MG63 (cell line): ENCODE measurements at places on chromosomes 5 and 9.

DNA sequence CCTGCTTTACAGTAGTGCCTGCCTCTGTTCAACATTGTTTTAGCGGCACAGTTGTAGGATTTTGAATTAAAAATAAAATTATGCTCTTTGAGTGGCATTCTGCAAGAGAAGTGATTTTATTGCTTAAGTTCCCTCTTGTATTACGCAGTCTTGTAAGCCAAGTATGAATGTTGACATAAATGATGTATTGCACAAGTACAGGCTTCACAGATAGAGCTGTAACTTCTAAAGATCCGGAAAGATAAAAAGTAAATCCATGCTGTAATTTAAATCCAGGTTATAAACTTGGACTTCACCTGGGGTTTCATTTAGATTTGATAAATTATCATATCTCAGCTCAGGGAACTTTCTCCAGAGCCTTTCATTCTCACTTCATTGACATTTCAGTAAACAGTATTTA lies 1114.7 kb downstream of the PTPRD start:
- DNase-seq = no peak

GRCh38 chr9:38395653-38396370 lies 3.3 kb downstream of the ALDH1B1 start:
- DNase-seq = no peak

DNA sequence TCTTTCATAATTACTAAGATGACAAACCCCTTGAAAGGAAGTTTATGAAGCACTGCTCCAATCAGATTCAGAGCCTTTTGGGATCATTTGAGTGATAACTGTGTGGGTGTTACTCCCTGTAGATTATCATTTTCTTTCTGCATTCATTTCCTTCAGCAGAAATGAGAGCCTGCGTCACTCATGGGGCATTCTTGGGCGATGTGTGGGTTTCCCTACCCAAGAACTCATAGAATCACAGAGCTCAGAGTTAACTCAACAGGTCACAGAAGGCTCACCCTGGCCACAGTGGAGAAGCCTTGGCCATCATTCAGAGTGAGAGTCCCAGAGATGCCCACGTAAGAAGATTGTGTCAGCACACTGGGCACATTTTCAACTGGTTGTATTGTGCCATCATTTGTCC lies 401.9 kb downstream of the TLE4 start:
- no peak for DNase-seq

- no peak for DNase-seq
These were observed 4.7 kb downstream of the ZFAND5 start for GRCh38 chr9:72360324-72360723.

GRCh38 chr9:136784249-136784996 lies 6.7 kb upstream of the TMEM141 start:
- DNase-seq = no peak

- DNase-seq = no peak
These were observed 62.2 kb upstream of the ANXA1 start for GRCh38 chr9:73089304-73089985.

GRCh38 chr5:85375525-85375924 lies 990.8 kb upstream of the EDIL3 start:
- no peak for DNase-seq

DNA sequence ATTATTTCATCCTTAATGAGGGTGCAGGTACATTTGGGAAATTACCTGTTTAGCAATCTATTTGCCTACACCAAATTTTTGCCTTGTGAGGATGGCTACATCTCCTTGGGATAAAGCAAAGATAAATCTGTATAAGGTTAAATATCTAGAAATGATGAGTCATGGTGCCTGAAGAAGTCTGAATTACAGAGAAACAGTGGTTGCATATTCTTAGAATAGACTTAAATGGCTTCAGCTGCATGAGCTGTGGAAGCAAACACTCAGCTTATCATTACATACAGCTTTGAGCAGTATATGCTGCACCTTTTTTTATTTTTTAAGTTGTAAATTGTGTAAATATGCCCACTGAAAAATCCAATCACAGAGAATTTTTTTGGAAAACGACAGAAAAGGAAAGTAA lies 153.5 kb downstream of the RAPGEF6 start:
- DNase-seq = no peak

GRCh38 chr5:74848553-74849025 lies 17.6 kb downstream of the FAM169A start:
- no peak for DNase-seq

- no peak for DNase-seq
These were observed 92.1 kb downstream of the PBX3 start for GRCh38 chr9:125839317-125839716.

DNA sequence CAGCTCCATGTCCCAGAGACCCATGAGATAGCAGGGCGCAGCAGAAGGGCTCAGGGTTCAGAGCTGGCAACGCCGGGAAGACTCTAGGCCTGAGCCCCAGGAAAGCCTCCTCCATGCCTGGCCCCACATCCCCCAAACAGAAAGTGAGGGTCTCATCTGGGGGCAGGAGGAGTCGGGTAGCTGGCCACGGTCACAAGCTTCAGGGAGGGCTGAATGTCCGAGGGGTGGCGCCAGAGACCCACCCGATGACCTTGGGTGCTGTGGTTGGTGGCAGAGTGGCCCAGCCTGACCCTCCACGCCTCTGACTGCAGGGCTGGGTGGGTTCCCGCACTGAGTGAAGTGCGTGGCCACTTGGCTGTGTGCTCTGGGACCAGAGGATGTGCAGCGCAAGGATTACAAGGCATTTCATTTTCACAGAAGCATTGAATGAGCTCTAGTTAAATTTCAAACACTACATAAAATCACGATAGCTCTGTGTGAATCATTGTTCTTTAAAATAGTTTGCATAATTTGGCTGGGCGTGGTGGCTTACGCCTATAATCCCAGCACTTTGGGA lies 3.0 kb downstream of the C8G start:
- DNase-seq = peak; percentile 41

- no peak for DNase-seq
These were observed 13.6 kb downstream of the OTULINL start for GRCh38 chr5:14595189-14595588.

DNA sequence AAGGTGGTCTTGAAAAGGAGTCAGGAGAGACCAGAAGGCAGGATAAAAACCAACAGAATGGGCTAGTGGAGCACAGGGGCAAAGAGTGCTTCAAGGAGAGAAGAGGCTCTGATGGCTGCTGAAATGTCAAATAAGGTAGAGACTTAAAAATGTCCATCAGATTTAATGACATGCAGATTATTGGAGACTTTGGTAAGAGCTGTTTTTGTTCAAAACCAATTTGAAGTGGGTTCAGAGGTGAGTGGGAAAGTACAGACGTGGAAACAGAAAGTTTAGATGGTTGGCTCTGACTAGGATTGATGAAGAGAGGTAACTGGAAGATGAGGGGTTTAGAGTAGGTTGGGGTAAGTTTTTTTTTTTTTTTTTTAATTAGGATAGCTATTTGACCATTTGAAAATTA lies 14.1 kb downstream of the SLC25A46 start:
- no peak for DNase-seq

DNA sequence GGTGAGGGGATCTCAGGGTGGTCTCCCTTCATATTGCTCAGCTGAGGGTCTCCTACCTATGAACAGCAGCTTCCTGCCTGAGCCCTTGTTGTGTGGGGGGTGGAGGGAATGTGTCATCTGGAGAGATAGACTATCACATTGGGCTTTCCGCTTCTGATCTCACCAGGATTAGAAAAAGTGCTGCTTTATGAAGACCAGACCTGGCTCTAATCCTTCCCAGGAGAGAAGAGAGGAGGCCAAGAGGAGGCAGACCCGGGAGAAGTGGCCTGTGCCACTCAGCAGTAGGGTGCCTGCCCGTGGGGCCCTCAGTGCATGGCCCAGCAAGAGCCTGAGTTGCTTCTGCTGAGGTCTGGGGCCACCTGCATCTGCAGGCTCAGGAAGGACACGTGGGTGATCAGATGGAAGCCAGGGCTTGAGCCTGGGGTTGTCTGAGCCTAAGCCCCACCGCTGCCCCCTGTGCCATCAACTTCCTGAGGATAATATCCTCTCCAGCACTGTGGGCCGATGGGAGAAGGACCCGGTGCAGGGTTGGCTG lies 22.1 kb upstream of the COL5A1 start:
- DNase-seq = no peak

DNA sequence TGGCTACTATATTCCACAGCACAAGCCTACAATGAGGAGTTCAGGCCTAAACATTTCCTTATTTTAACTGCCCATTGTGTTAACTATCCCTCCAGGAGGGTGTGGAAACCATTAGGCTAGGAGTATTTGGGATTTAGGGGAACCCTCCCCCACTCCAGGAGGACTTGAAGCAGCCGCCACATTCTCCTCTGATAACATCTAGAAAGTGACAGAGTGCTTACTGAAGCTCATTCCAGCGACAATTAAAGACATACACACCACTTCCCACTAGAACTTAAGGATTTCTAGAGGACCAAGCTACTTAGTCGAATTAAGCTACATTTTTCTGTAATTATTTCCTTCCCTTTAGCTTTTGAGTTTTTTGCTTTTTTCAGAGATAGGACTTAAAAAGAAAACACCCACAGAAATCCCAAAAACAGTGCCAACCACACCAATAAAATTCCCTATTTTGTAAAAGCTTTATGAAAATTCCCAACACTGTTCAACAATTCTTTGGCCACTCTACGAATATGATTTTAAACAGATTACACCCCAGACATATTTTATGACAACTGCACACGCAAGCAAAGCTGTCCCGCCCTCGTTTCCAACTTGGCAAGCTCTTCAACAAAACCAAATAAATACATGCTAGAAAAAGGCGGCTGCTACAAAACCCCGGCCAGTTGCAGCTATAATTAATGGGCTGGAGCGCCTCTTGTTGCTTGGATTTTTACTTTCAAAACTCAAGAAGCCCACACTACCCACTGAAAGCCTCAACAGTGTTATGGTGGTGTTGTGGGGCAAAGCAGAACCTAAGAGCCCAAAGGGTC lies 4.5 kb downstream of the ROR2 start:
- DNase-seq = peak; percentile 23

DNA sequence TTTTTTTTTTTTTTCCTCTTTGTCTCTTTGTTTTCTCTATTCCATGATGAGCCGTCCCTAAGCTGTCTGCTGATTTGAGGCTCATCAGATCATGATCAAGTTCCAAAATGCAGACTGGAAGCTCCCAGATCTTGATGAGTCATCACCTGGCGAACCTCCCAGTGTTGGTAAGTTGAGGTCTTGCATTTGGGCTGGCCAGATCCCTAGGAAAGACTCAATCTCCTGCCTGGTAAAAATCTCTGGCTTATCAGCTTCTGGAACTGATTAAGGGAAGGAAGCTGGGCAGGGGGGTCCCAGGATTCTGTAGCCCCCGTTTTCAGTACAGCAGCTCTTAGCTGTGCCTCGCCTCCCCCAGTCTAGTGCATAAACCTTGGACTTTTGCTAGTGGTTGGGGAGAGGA lies 69.0 kb downstream of the TSPAN17 start:
- DNase-seq = peak; percentile 92

GRCh38 chr9:136762915-136763648 lies 1.2 kb downstream of the LCN15 start:
- peak; percentile 25 for DNase-seq

DNA sequence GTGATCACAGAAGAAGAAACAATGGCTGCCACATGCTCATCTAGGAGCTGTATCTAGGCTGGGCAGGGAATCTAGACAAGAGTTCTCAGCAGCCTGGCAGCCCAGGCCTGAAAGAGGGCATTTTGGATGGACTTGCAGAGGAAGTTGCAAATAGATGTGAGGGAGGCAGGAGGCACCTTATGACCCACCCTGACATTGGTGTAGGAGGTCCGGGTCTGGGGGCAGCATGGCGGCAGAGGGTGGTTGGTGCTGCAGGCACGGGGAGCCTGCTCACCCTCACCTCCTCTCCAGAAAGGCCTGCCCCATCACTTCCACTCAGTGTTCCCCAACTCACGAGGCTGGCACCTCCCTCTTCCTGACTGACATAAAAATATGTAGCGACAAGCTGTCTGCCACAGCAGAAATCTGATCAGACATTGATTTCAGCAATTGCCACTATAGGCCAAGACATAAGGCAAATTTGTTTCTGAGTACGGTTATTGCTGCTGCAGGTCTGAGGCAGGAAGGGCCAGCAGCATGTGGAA lies 217.6 kb downstream of the PBX3 start:
- no peak for DNase-seq

DNA sequence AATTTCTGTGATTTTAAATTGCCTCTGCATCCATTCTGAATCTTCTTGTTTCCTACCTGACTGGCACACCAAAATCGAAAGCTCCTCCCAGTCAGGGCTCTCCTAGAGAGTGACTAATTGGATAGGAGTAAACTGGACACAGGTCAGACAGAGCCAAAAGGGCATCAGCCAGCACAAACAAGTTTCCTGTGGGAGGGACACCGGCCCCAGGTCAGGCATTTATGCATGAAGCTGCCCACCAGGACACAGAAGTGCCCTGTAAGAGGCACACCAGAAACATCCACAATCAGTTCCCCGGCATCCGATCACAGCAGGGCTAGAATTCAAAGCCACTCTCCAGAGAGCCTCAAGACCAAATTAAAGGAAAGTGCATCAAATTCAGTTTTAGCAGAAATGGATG lies 78.4 kb downstream of the SFXN1 start:
- DNase-seq = no peak

GRCh38 chr5:158832731-158833130 lies 267.0 kb downstream of the EBF1 start:
- no peak for DNase-seq

DNA sequence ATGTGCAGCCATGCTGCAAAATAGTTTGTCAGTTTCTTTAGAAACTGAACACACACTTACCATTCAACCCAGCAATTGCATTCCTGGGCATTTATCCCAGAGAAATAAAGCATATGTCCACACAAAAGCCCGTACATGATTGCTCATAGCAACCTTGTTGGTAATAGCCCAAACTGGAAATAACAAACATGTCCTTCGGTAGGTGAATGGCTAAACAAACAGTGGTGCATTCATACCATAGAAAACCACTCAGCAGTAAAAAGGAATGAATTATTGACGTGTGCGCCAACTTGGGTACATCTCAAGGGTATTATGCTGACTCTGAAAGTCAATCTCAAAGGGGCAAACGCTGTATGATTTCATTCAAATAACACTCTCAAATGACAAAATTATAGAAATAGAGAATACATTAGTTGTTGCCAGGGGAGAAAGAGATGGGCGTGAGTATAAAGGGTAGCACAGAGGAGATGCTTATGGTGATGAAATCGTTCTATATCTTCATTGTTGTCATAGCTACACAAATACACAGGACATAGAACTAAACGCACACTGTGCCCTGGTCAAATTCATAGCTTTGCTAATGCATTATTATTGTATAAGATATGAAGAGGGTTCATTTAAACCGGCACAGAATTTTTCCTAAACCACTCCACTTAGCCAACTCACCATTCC lies 58.2 kb downstream of the DRD1 start:
- DNase-seq = peak; percentile 7

DNA sequence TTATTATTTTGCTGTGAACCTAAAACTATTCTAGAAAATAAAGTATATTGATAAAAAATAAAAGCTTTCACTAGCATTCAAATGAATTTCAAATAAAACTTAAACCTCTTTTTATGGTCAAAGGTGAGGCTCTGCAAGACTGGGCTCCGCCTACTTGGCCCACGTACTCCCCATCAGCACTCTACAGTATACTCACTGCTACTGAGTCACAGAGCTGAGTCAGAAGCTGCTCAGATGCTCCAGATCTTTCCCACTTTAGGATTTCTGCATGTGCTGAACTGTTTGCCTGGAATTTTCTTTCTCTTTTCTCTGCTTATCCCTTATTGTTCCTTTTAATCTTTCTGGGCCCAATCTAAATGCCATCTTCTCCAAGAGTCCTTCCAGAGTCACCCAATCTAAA lies 331.9 kb upstream of the CCNG1 start:
- peak; percentile 53 for DNase-seq

- DNase-seq = no peak
These were observed 123.4 kb upstream of the RETREG1 start for GRCh38 chr5:16740066-16740810.

GRCh38 chr9:125125523-125125922 lies 17.8 kb downstream of the SCAI start:
- DNase-seq = peak; percentile 42
